Stimulated activated CD8-positive, alpha-beta memory T cell treated with anti-CD3 and anti-CD28 coated beads, Interleukin-2, amount 100 ng/mL, for 1 hour (primary cell): ENCODE measurements at places on chromosomes 7 and 10.

DNA sequence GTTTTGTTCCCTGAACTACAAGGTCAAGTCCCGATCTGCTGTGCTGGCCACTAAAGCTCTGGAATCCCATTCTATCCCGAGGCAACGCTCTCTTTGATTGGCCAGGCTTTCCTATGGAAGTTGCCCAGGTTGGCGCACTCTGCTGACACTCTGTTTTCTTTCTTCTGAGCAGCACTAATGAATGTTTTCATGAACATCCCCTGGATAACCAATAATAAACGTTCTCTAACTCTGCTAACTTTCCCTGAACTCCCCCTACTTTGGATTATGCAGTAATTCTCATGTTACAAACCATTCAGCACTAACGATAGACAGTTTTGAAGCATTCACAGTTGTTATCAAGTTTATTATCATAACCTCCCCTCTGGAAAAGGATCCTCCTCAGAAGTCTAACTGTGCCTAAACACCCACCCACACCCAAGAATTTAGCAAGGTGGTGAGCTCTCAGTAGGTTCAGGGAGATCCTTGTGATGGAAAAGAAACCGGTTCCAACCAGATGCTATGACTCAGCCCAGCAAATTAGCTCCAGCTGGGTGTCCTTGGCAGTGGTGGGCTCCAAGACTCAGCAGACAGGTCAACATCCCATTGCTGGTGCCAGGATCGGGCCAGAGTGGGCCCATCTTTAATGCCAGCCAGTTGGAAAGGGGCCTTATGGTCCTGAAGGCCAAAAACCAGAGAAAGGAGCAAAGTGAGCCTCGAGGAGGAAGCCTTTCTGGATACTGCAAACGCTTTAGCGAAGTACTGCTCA, 68.4 kb downstream of the CREB3L2 start:
- no peak for DNase-seq

DNA sequence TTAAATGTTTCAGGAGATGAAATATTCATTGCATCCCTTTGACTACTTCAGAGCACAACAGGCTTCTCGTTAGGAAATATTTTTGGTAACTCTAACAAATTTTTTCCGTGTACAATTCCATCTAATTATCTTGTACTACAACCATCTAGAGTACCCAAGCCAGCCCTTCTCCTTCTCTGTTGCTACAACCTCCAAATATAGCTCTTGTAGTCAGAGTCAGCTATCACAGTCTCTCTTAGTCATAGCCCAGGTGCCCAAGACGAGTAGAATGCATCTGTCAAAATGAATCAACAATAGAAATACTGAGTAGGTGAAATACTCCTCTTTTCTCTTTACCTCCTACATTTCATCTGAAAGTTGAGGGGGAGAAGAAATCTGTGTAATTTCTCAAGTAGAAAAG, 74.0 kb downstream of the INHBA start:
- no peak for DNase-seq

GRCh38 chr10:24367688-24368087, 158.8 kb downstream of the KIAA1217 start:
- no peak for DNase-seq

- no peak for DNase-seq
These were observed 32.0 kb downstream of the AUTS2 start for GRCh38 chr7:69630292-69630691.

DNA sequence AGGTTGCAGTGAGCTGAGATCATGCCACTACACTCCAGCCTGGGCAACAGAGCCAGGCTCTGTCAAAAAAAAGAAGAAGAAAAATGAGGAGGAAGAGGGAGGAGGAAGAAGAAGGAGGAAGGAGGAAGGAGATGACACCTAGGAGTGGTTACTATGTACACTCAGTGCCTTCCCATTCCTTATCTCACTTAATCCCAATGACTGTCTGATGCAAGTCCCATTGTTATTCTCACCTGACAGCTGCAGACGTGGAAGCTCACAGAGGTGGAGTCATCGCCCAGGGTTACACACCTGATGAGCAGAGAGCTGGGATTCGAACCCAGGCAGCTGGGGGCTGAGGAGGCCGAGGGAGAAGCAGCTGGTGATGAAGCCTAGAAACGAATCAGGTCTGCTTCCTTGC, 258.8 kb downstream of the SNX10 start:
- DNase-seq = no peak

- DNase-seq = no peak
These were observed 187.4 kb downstream of the SEMA3D start for GRCh38 chr7:84999450-84999849.

GRCh38 chr7:151251689-151252560, 3.4 kb upstream of the SMARCD3 start:
- DNase-seq = no peak
